ENCODE measurements at places on chromosomes 12 and 14. TPM values are rescaled to one million over a fixed set of nuclear protein-coding genes. Genes with fewer than 3 reads are reported as not detected.

GRCh38 chr12:58530742-58531062 lies 389.6 kb downstream of the LRIG3 start:
- no peaks in the 10 kb centered on the region for H3K4me1 ChIP-seq
- DNase-seq = no peak
- no peak overlapping the region for H3K27ac ChIP-seq
- H3K36me3 ChIP-seq = no peaks in the 10 kb centered on the region
- H3K4me3 ChIP-seq = no peak overlapping the region

- peak overlapping the region; percentile 75 for H3K4me3 ChIP-seq
- H3K4me1 ChIP-seq = peaks cover 23% of the 10 kb centered on the region
- no peaks in the 10 kb centered on the region for H3K27me3 ChIP-seq
- no peak for DNase-seq
- H3K36me3 ChIP-seq = no peaks in the 10 kb centered on the region
These were observed 1.5 kb downstream of the GSTZ1 start for GRCh38 chr14:77322250-77322902.

DNA sequence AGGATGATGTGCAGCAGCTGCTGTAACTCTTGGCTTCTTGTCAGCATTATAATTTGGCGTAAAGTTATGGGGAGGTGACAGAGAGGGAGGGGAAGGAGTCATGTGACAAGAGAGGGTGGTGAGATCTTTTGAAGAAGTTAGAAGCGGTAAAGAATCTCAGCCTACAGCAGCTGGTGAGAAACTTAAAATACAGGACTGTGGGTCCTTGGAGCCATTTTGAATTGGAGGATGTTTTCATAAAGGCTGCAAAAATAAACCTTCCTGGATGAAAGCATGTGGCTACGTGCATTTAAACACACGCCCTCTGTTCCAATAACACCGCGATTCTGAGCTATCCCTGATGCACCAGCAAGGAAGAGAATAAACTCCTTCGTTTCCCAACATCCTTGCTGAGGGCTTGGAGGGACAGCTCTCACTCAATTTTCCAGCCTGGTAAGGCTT lies 133.7 kb downstream of the TMEM30B start:
- H3K4me1 ChIP-seq = no peaks in the 10 kb centered on the region
- no peaks in the 10 kb centered on the region for H3K27me3 ChIP-seq
- DNase-seq = no peak
- no peak overlapping the region for H3K27ac ChIP-seq
- H3K36me3 ChIP-seq = no peaks in the 10 kb centered on the region

GRCh38 chr12:51922762-51923505 lies 15.6 kb downstream of the ACVRL1 start:
- no peak overlapping the region for H3K27ac ChIP-seq
- H3K4me3 ChIP-seq = no peak overlapping the region
- peaks cover 14% of the 10 kb centered on the region for H3K4me1 ChIP-seq
- no peak for DNase-seq
- no peaks in the 10 kb centered on the region for H3K36me3 ChIP-seq

DNA sequence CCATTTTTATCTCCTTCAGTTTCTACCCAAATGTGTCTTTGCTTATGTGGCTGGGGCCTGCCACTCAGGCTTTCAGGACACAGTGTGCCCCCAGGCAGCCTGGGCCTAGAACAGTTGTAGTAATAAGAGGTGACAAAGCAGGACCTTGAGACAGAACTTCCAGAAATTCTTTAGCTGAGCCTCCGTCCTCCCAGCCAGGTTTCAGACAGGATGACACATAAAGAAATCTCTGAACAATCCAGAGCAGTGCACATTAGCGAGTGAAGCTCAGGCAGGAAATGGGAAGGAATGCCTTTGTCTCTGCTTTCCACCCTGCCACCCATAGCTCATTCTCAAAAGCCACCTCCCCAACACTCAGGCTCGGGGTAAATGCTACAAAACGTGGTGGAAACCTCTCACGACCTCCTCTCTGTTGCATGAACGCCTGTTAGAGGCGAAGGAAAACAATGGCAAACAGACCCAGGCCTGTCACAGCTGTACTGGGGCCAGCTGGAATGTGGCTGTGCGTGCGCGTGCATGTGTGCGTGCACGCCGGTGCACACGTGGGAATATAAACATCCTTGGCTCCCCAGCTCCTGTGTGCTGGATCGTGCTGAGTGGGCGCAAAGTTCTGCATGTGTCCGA lies 286.7 kb downstream of the ZFP36L1 start:
- H3K4me3 ChIP-seq = no peak overlapping the region
- no peaks in the 10 kb centered on the region for H3K27me3 ChIP-seq
- H3K27ac ChIP-seq = no peak overlapping the region
- peak; percentile 26 for DNase-seq

The KIF5A gene
- total RNA-seq = 7.9 TPM

The TPH2 gene
- not detected for total RNA-seq

The PTPN21 gene
- total RNA-seq = 10.1 TPM

The CCDC197 gene
- total RNA-seq = not detected

All from neural progenitor cell (in vitro differentiated cells).